NCI-H1417 (cell line): ENCODE measurements at places on chromosomes 4 and X.

DNA sequence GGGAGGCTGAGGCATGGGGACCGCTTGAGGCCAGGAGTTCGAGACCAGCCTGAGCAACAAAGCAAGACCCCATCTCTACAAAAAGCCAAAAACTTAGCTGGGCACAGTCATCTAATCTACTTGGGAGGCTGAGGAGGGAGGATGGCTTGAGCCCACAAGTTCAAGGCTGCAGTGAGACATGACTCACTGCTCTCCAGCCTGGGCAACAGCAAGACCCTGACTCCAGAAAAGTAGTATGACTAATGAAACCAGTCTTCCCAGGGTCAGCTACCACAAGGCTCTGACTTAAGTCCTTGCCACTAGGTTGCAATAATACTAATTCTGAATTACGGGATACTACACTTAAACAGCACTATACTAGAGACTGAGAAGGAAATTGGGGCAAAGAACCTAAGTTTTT lies 33.1 kb downstream of the ERVMER34-1 start:
- DNase-seq = no peak

DNA sequence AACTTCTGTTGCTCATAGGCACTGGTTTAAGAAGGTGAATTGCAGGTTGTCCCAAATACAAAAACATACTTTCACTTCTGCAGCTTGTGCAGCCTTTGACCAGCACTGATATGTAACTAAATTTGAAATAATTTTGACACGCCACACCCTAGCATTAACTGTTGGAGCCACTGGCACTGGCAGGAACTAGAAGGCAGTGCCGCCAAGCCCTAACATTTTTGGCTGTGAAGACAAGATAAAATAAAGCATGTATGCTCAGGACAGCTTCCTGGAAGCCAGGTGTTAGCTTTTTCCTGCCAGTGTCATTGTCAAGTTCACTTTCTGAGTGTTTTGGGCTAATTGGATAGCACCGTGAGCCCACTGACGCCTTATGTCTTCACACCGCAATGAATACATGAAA lies 65.3 kb upstream of the FBXW7 start:
- no peak for DNase-seq

DNA sequence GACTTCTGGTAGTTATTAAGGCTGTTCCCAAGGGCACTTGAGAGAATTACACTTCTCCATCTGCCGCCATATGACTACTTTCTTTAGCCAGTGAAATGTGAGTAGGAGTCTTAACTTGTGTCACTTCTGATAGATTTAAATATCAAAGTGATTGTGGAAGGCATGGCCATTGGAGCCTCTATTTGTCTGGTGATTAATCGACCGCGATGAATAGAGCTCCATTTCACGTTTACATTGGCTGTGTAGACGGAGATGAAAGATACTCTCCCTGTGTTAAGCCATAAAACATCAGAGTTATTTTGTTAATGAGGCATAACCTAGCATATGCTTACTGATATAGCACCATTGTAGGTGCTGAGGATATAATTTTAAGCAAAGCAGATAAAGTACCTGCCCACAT lies 852.4 kb downstream of the CCSER1 start:
- peak; percentile 90 for DNase-seq

GRCh38 chrX:134641346-134641745 lies 16.9 kb downstream of the PLAC1 start:
- DNase-seq = no peak

DNA sequence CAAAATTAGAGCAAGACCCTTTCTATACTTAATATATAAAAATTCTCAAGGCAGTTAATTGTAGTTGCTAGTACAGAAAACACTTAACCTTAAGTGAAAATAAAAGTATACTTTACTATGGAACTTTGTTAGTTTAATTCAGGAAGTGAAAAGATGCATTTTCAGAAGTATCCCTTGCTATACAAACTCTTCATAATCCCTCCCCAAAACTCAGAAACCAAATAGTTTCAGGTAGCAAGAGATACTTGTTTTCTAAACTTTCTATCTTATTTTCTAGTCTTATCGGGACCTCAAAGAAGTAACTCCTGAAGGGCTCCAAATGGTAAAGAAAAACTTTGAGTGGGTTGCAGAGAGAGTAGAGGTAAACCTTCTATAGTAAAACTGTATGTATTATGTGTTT lies 14.3 kb downstream of the PAICS start:
- no peak for DNase-seq

GRCh38 chrX:148069759-148070503 lies 88.8 kb downstream of the FMR1NB start:
- DNase-seq = no peak

DNA sequence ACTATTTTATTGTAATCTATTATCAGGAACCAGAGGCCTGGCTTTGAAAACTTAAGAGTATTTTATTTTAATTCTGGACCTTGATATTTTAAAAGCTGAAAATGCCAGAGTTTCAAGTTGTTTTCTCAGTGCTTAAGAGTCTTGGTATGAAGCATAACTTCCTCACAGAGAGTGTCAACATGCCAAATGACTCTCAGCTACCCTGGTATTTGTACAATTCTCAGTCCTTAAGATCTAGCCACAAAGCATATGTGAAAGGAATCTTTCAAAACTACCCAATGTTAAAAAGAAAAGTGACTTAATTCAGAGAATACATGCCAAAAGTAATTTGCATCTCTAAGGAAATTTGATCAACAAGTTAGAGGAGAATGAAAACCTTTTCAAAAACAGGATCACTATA lies 171.9 kb downstream of the DKK2 start:
- no peak for DNase-seq

GRCh38 chr4:4559596-4559995 lies 17.7 kb upstream of the STX18 start:
- no peak for DNase-seq

DNA sequence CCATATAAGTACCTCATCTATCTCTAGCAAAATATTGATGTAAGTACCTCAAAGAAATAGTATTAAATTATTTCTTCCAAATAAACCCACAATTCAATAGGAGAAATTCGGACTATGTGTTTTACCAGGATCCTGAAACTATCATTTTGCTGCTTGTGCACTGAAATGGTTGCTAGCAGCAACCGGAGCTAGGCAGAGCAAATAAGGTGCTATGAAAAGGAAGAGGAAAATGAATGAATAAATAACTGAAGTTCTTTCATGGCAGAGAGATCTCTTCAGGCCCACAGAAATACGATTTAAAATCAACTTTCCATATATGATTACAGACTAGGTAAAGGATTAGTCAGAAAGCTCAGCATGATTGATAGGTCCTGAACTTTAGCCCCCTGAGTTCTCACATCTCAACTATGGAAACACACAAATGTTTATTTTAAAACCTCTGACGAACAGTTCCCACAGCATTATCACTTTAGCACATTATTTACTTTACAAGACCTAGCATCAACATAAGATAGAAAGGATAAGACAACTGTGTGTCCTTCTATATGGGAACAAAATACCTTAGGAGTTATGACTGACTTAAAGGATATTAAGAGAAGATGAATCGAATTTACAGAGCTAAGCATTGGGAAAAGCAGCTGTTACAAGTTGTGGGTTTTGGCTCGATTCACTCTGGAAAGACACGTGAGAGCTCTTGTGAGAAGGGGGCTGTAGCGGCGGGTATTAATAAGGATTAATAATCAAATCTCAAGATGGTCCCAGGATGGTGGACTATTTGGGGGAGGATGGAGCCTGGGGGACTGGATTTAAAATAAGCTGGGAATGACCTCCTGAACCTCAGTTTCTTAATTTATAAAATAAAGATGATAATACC lies 104.3 kb downstream of the CORIN start:
- no peak for DNase-seq

GRCh38 chrX:30812326-30812725 lies 76.7 kb downstream of the TAB3 start:
- no peak for DNase-seq

GRCh38 chr4:7815981-7816380 lies 123.7 kb downstream of the AFAP1 start:
- no peak for DNase-seq

GRCh38 chr4:115058533-115058932 lies 54.9 kb downstream of the NDST4 start:
- DNase-seq = no peak

- no peak for DNase-seq
Measured at GRCh38 chr4:141207961-141208360, 12.7 kb upstream of the ZNF330 start.

DNA sequence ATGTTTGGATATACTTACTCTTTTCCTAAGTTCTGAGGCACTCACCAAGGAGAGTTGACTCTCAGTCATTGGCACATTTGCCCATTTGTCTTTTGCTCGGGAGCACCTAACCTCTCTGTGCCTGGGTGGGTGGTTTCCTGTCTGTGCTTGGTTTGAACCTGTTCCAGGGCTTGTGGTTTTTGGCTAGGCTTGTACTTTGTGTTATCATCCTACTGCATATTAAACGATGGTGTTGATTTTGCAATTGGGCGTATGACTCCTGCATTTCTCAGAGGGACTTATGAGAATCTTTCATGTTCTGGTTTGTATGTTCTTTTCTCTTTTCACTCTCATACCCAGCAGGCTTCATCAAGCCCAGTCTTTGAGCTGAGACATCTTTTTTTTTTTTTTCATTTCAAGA lies 161.7 kb downstream of the BTC start:
- DNase-seq = no peak

- DNase-seq = peak; percentile 69
Measured at GRCh38 chr4:107721436-107722100, 1.5 kb upstream of the PAPSS1 start.

DNA sequence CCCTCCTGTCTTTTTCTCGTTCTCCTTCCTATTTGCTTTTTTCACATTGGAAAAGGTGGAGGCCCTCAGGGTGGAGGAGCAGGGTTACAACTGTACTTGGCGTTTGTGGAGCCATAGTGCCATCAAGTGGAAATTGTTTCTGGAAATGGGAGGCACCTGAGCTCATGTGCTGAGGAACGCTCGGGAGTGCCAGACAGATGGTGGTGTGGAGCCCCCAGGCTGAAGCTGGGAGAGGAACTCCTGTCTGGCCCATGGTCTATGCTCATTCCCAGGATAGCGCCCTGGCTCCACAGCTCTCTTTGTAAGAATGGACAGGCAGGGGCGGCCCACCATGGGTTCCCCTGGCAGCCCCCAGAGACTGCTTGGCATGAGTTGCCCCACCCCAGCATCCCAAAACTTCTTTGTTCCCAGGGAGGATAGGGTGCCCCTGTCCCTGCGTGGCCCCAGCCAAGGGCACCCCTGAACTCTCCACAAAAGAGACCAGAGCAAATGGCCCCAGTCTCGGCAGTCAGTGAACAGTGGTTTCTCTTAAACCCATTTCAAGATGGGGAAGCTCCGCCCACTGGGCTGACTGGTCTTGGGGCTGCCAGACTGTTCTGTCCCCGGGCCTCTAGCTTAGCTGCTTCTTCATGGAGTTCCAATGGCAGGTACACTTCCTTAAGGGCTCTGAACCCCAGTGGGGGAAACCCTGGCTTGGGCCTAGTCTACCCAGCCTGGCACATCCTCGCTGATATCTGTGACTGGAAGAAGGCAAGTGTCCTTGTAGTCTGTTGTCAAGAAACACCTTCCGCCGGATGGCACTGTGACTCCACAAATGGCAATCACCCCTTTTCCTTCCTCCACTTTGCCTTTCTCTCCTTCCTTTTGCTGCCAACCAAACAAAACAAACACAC lies 70.1 kb downstream of the NBDY start:
- peak; percentile 95 for DNase-seq

DNA sequence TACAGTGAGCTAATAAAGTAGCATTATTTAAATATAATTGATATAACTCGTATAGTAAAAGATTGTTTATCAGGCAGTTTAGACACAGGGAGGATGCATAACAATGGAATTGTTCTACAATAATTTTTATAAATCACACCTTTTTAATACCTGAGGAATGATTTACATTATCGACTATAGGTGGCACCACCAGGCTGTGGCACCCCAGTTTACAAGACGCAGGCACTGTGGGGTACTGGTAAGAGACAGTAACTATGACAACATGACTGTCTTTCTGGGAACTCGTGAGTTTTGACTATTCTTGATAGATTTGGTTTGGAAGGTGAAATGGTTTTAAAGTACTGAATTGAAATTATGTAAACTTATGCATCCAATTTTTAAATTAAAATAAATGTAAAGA lies 27.1 kb upstream of the STBD1 start:
- DNase-seq = no peak

GRCh38 chr4:123640271-123640670 lies 243.7 kb downstream of the SPRY1 start:
- no peak for DNase-seq

DNA sequence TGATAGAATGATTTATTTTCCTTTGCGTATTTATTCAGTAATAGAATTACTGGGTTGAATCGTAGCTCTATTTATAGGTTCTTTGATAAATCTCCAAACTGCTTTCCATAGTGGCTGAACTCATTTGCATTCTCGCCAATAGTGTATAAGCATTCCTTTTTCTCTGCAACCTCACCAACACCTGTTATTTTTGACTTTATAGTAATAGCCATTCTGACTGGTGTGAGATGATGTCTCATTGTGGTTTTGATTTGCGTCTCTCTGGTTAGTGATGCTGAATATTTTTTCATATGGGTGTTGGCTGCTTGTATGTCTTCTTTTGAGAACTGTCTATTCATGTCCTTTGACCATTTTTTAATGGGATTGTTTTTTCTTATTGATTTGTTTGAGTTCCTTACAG lies 160.7 kb downstream of the MID1IP1 start:
- no peak for DNase-seq

- no peak for DNase-seq
Measured at GRCh38 chr4:71239365-71239764, 99.5 kb upstream of the SLC4A4 start.

GRCh38 chrX:147914591-147914990 lies 2.9 kb downstream of the FMR1 start:
- DNase-seq = no peak

DNA sequence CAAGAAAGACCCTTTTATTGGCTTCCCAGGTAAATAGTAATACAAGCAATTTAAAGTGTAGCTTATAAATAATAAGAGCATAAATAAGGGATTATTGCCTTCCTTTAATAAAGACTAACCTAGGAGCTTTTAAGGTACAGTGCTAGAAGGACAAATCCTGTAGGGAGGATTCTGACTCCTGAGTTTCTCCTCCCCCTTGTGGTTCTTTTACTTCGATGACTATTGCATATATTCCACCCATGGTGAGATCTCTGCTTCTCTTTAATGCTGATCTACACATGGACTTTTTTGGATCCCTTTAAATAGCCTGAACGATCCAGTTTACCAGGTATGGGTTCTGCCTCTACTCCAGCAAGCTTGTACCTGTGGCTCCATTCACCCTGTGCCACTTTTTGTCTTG lies 2.5 kb downstream of the GALNT7 start:
- no peak for DNase-seq
